Activated CD4-positive, alpha-beta memory T cell treated with anti-CD3 and anti-CD28 coated beads for 36 hours (primary cell): ENCODE measurements at places on chromosomes 4 and X. TPM values are rescaled to one million over a fixed set of nuclear protein-coding genes. Genes with fewer than 3 reads are reported as not detected.

- no peak for DNase-seq
Observed at GRCh38 chr4:155818639-155819038, 47.4 kb downstream of the ASIC5 start.

- DNase-seq: no peak
Observed at GRCh38 chrX:14927401-14927800, 54.2 kb downstream of the MOSPD2 start.

- no peak for DNase-seq
Observed at GRCh38 chr4:161655148-161655547, 508.7 kb downstream of the FSTL5 start.

GRCh38 chr4:162852642-162853041 lies 314.0 kb downstream of the NAF1 start:
- DNase-seq: no peak

- no peak for DNase-seq
Observed at GRCh38 chr4:42454755-42455420, 57.6 kb downstream of the SHISA3 start.

GRCh38 chrX:11298600-11298999 lies 5.4 kb downstream of the AMELX start:
- DNase-seq: no peak

GRCh38 chrX:47814851-47815250 lies 21.9 kb upstream of the ZNF81 start:
- no peak for DNase-seq

DNA sequence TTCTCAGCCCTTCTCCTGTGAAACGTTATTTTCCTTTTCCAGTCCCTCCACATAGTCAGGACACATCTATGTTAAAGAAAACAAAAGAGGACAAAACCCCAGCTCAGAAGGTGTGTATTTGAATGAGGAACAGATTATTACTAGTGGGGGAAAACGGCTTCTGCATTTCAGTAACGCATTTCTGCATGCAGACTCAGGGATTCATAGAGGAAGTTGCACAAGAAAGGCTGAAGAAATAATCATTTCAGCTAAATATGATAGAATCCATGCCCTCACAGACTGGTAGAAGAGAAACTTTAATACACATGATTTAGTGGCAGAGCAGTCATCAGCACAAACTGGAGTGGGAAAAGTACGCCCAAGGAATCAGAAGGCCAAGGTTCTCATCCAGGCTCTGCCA lies 270.8 kb upstream of the FGF13 start:
- no peak for DNase-seq

Gene GPC3
- 0.14 TPM for total RNA-seq

Gene LRP2BP
- total RNA-seq: 0.48 TPM

Gene GIMD1
- total RNA-seq: not detected

Gene TKTL2
- not detected for total RNA-seq
